ENCODE measurements at places on chromosomes 4 and X. TPM values are rescaled to one million over a fixed set of nuclear protein-coding genes. Genes with fewer than 3 reads are reported as not detected.

Gene CCSER1
- 1.4 TPM for total RNA-seq

Gene LANCL3
- 0.05 TPM for total RNA-seq

Gene PNCK
- 1.2 TPM for total RNA-seq

Gene SORCS2
- total RNA-seq: 0.93 TPM

Gene RAB40A
- not detected for total RNA-seq

Gene CBR4
- total RNA-seq: 17.9 TPM

Gene PDCL2
- not detected for total RNA-seq

Gene RNF175
- not detected for total RNA-seq

Gene UNC5C
- not detected for total RNA-seq

Gene FATE1
- not detected for total RNA-seq

Gene SASH3
- not detected for total RNA-seq

Gene CSAG3
- not detected for total RNA-seq

Gene TSPAN6
- total RNA-seq: 25.4 TPM

Gene TACR3
- not detected for total RNA-seq

Gene BST1
- total RNA-seq: 4.3 TPM

Gene NOX1
- total RNA-seq: not detected

Gene PNMA6F
- not detected for total RNA-seq

Data from airway epithelial cell (primary cell).